ENCODE measurements at places on chromosomes 1 and 21.

DNA sequence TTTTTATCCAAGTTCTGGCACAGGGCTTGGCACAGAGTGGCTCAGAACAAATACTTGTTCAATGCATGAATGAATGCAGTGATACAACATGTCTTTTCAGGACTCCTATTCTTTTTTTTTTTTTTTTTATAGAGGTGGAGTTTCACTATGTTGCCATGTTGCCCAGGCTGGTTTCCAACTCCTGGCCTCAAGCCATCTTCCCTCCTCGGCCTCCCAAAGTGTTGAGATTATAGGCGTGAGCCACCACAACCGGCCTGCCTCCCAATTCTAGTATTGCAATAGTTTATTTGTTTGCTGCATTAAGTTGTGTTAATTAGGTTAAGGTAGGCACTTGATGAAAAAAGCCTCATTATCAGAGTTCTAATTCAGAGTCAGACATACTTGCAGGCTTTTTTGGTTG lies 17.9 kb downstream of the UBE4B start:
- DNase-seq: no peak

- DNase-seq: no peak
Observed at GRCh38 chr1:15961492-15961891, 14.4 kb downstream of the ZBTB17 start.

- no peak for DNase-seq
Observed at GRCh38 chr1:85611856-85612255, 31.3 kb downstream of the CCN1 start.

GRCh38 chr1:157852476-157852875 lies 10.9 kb upstream of the CD5L start:
- no peak for DNase-seq

- DNase-seq: no peak
Observed at GRCh38 chr1:234901491-234902049, 227.1 kb downstream of the TOMM20 start.

DNA sequence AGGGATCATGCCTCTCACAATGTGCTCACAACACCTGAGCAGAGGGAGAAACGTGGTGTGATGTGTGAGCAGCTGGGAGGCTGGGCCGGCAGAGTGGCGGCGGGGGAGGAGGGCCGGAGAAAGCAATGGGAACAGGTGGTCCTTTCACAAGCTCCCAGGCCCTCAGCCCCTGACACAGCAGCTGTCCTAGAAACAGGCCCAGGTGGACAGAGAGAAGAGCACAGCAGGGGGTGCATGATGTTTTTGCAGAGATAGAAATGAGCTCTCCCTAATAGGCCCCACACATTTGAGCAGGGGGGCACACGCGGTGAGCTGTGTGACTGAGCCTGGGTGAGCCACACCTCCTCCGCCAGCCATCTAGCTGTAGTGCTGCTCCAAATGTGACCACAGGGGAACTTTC lies 7.6 kb upstream of the RGS16 start:
- DNase-seq: peak; percentile 91

GRCh38 chr1:65459397-65459768 lies 38.9 kb downstream of the LEPR start:
- DNase-seq: no peak

DNA sequence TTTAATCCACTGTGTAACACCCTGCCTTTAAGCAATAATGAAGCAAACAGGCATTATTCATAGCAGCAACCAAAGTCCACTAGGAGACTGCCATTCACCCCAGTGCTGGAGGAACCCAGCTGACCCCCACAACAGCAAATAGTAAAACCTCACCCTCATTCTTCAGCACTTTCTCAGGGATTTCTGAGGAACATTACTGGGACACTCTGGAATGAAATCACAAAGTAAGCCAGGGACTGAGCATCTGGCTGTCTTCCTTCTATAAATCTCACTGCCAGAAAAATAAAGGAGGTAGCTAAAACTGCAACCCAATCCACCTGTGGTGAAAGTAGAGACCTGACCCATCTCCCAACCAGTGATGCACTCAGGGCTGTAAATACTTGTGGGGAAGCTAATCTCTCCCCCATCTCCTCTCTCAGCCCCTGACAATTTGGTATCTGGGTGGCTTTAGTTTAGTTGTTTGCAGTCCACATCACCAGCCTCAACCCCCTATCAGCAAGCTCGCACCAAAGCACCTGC lies 47.1 kb downstream of the COL6A1 start:
- DNase-seq: no peak

DNA sequence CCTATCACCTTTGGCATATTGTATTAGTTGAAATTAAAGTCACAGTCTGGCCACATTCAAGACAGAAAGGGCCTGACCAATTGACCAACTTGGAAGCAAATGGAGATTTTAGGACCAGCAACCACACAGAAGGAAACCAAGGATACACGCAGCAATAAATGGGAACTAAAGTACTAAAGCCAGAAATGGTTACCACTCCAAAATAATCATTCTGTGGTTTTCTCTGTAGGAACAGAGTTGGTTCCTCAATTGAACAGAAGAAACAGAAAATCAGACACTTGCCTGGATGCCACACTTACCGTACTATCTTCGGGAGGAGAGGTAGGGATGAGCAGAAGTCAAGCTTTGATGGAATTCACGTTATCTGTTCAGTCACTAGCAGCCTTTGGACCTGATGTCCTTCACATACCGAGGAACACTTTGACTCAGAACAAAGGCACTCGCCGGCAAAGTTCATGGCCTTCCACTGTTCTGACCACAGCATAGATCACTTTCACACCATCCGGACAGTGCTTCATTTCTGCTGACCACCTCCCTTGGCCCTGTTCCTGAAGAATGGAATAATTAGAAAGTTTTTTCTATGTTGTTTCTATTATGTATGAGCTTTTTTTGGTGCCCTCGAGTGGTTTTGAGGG lies 96.9 kb downstream of the LPAR3 start:
- no peak for DNase-seq

- no peak for DNase-seq
Observed at GRCh38 chr1:15386164-15386749, 23.4 kb upstream of the EFHD2 start.

GRCh38 chr1:153190373-153190772 lies 12.9 kb upstream of the LELP1 start:
- DNase-seq: no peak

GRCh38 chr1:74396462-74396861 lies 115.9 kb downstream of the LRRC53 start:
- no peak for DNase-seq

- no peak for DNase-seq
Observed at GRCh38 chr1:15096293-15096692, 57.3 kb upstream of the TMEM51 start.

- no peak for DNase-seq
Observed at GRCh38 chr1:220957233-220957605, 78.0 kb downstream of the HLX start.

DNA sequence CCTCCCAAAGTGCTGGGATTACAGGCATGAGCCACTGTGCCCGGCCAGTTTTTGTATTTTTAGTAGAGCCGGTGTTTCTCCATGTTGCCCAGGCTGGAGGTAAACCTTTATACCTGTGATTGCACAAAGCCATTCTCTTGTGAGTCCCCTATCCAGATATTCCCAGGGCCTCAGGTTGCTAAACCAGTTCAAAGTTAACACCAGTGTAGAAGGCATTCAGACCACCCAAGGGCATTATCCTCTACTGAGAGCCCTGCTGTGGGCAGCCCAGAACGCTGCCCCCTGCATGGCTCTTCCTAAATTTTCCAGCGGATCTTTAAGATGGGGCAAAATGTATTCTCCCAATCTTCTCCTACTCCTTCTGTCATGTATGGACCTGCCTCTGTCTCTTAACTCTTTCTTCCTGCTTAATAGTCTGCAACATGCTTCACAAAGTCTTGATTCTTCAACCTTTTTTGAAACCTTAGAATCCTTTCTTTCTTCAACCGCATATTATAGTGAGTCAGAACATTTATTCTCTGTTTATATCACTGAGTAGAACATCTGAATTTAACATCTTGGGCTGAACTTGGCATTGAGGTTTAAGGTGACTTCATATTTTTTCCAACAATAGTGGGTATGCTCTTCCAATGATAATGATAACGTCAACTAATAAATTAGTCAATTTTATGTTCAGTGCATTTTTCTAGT lies 36.0 kb downstream of the UBE4B start:
- no peak for DNase-seq

GRCh38 chr1:55600242-55600641 lies 385.1 kb upstream of the USP24 start:
- no peak for DNase-seq

DNA sequence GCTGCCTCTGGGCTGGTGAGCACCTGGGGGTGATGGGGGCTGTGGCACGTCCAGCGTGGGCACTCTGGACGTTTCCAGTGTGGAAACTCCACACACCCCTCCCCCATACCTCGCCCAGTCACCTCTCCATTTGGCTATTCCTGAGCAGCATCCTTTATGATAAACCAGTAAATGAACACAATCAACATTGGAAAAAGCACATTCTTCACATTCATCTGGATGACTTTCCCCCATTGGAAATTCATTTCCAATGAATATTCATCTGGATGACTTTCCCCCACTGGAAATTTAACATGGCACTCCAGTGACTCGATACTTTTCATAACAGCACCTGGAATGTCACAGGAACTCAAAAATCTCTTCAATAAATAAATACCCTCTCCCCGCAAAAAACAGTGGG lies 104.8 kb upstream of the KRTAP19-8 start:
- DNase-seq: no peak

GRCh38 chr1:75723989-75724471 lies 479 bp upstream of the ACADM start:
- DNase-seq: peak; percentile 85

Data from NCI-H510A (cell line).